ENCODE measurements at places on chromosomes 6 and 20.
A peak's percentile ranks its signal among the peaks of the same experiment; 100 is the strongest.

GRCh38 chr6:30775104-30775503, 30.8 kb upstream of the IER3 start:
- no peak for DNase-seq

- no peak for DNase-seq
These were observed 52.6 kb downstream of the COL19A1 start for GRCh38 chr6:69918813-69919475.

GRCh38 chr6:74991573-74992332, 214.1 kb downstream of the COL12A1 start:
- no peak for DNase-seq

- DNase-seq = no peak
These were observed 656.7 kb upstream of the ID4 start for GRCh38 chr6:19180348-19181072.

DNA sequence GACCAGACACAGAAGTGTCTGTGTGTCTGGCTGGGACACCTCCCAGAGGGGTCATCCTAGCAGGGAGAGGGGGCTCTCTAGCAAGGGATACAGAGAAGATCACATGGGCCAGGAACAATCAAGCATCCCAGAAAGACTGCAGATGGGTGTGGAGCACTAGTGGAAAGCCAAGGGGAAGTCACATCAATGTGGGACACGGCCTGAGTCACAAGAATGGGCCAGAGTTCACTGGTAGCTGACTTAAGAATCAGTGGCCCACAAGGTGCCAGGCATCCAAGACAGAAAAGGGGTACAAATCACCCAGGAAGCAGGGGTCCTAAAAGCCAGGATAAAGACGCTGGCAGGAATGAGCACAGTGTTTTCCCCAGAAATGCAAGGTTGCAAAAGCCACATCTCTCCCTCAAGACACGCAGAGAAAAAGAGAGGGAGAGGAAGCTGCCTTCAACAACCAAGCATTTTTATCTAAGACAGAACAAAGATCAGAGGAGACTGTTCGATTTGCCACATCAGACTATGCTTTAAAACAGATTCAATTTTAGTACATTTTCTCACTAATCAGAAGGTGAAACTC, 113.6 kb upstream of the DST start:
- DNase-seq = no peak

- peak; percentile 43 for DNase-seq
These were observed 91.9 kb upstream of the CCDC28A start for GRCh38 chr6:138681627-138682026.

DNA sequence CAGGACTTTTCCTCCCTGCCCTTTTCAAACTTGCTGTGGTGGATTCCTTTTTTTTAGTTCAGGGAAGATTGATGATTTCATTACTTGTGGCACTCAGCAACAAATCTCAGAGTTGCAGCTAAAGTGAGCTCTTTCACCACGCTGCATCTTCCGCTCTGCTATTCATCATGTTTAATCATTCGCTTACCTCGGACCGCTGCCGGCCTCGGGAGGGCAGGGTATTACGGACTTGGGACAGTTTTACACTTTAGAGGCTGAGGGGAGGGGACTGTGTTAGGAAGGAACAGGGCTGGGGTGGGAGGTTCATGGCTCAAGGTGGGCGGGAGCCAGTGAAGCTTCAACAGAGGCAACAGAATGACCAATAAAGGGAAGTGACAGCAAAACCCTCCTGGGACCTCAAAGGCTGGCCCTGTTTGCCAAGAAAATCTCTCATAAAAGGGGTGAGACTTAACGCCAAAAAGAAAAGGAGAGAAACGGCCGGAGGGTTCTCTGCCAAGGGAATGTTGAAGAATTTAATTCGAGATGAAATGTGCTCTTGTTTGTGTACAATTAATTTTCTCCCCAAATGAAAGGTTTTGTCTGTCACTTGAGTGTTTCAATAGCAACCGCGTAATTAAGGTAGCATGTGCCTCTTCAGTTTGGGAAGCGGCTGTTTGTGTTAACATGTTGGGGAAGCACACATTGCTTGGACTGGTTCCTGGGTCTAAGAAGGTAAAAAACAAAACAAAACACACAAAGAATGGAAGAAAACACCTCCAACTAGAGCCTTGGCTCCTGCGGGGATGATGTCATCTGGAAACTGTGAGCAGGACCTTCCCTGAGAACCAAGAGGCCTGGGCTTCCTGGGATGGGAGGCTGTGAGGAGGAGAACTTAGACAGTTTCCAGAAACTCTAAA, 72.5 kb upstream of the SULF2 start:
- DNase-seq = no peak

GRCh38 chr6:13292774-13293173, 35.6 kb downstream of the TBC1D7 start:
- DNase-seq = no peak

GRCh38 chr6:101489456-101489855, 95.9 kb downstream of the GRIK2 start:
- DNase-seq = no peak

DNA sequence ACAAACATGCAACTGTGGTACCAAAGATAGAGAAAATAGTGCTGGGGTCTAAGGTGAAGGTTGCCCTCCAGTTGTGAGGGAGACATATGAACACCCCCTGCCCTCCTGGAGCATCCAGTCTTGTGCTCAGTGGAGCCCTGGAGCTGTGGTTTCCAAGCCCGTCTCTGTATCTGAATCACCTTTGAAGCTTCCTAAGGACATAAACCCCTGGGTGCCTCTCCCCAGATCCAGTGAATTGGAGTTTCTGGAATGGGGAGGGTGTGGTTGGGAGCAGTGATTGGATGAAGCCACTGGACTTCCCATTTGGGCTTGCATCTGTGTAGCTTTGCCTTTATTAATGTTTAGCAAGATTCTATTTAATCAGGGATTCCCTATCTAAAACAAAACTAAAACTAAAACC, 22.4 kb upstream of the E2F3 start:
- DNase-seq = no peak

- DNase-seq = no peak
These were observed 166.3 kb upstream of the EEF1E1 start for GRCh38 chr6:8268606-8269005.

- DNase-seq = no peak
These were observed 289.7 kb downstream of the UTRN start for GRCh38 chr6:144574796-144575195.

- DNase-seq = no peak
These were observed 440.0 kb upstream of the NOX3 start for GRCh38 chr6:155895641-155896040.

GRCh38 chr6:132952031-132952867, 137.9 kb downstream of the RPS12 start:
- no peak for DNase-seq

DNA sequence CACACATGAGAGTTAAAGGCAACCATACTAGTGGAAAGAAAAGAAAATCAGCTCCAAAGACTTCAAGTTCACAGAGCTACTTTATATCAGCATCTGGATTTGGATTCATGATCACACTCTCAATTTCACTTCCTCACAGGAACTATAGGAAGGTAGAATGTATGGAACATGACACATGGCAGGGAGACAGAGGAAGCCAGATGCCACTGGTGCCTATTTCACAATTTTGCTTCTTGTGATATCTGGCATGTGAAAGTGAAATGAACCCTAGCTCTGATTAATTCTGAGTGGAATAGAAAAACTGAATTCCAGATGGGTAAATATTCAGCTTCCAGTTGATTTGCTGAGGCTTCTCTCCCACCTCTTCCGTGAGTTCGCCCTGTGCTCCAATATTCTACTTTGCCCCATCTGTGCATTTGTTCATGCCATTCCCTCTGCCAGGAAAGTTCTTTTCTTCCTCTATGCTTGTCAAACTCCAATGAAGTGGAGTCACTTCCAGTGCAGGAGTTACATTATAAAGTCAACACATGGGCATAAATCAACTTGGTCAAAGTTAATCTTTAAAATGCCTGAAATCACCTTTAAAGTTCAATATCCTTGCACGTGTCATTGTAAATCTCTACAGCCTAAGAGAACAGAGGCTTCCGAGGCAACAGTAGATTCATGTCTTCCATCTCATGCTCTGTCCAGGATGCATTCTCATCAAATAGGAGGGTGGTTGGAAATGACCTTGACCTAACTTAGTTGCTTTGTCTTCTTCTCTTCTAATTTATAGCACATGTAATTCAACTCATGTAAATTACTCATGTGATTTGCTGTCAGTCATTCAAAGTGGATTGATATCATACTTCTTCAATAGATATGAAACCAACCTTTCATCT, 275.3 kb downstream of the HIVEP2 start:
- DNase-seq = no peak

- DNase-seq = peak; percentile 65
These were observed 21.1 kb downstream of the PNPLA1 start for GRCh38 chr6:36290668-36291620.

GRCh38 chr6:51398064-51398705, 579.5 kb downstream of the TFAP2B start:
- no peak for DNase-seq

DNA sequence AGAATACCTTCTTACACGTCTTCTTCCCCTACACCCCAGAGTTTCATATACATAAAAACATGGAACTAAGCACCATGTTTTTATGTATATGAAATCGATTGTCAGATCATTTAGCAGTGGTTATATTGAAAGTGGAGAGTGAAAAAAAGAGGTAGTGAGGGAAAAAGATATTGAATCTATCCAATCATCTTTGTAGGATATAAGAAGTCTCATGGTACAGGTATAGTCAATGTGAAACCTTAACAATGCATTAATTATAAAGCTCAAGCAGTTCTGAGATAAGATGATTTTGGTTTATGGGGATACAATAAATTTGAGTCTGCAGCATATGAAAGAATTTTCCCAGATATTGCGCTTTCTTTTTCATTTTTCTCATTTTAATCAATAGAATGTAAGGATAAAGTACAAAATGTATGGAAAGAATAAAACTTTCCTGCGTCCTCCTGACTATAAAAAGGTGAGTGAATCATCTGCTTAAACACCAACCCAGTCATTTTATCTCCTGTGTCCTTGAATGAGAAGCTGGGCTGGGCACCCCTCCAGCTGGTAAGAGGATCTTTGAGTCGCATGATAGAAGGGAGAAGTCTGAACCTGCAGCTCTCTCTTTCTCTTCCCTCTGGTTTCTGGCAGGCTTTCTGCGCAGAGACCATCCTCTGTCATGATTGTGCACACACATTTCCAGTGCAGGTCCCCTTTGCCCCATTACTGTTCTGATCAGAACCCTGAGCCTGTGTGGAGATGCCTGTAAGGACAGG, 28.1 kb upstream of the AKIRIN2 start:
- DNase-seq = peak; percentile 56

DNA sequence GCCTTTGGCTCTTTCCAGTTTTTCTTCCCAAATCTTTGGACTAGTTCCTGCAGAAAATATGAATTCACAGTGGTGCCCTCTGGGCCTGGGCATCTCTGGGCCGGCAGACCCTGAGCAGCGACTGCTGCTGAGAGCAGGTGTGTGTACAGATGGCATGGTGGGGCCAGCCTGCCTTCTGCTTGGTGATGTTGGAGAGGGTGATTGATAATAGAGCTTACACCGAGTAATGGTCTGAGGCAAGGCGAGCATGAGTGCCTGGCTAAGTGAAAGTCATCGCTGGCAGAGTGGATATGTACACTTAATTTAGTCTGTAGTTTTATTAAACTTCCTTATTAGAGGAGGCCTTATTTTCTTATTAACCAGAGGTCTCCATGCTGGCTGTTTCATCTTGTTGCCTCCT, 156.9 kb downstream of the CDKAL1 start:
- DNase-seq = no peak

- no peak for DNase-seq
These were observed 129.2 kb upstream of the PCSK2 start for GRCh38 chr20:17097603-17098002.

GRCh38 chr6:107845777-107846176, 21.7 kb upstream of the SCML4 start:
- DNase-seq = no peak

DNA sequence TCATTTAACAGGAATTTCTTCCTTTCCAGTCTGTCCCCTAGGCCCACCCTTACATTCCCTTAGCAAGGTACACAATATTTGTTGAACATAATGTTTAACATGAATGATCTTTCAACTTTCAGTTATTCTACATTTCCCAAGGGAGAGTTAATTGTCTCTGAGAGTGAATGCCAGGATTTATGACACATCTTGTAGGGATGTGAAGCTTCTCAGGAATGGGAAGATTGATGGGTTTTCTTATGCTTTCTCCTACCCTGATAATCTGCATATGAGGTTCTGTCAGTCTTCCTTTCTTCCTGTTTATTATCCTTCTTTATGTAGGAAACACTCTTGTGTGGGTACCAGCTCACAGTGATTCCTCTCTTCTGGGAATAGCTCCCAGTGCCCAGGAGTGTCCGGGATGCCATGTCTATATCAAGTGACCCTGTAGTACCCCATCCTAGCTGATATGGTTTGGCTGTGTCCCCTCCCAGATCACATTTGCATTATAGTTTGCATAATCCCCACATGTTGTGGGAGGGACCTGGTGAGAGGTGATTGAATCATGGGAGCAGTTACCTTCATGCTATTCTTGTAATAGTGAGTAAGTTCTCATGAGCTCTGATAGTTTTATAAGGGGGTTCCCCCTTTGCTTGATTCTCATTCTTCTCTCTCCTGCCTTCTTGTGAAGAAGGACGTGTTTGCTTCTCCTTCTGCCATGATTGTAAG, 7.1 kb upstream of the FYN start:
- DNase-seq = no peak

GRCh38 chr6:105794870-105795269, 291.3 kb upstream of the PRDM1 start:
- DNase-seq = no peak

- DNase-seq = peak; percentile 45
These were observed 250.9 kb downstream of the HIVEP2 start for GRCh38 chr6:142694054-142694453.

DNA sequence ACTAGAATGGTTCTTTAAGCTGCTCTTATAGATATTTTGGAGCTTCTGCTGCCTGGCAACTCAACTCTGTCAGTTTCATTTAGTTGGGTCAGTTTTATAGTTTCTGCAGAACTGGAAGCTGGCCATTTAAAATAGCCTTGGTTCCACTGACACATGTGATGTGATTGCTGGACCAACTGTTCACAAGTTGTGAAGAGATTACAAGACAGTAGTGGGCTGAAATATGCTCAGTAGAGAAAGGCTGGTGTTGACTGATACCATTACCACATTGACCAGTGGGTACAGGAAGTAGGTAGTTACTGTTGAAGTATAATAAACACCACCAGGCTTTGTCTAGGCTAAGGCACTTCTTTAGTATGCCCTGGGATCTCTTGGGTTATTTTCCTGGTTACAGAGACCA, 39.0 kb downstream of the BCKDHB start:
- DNase-seq = peak; percentile 67

DNA sequence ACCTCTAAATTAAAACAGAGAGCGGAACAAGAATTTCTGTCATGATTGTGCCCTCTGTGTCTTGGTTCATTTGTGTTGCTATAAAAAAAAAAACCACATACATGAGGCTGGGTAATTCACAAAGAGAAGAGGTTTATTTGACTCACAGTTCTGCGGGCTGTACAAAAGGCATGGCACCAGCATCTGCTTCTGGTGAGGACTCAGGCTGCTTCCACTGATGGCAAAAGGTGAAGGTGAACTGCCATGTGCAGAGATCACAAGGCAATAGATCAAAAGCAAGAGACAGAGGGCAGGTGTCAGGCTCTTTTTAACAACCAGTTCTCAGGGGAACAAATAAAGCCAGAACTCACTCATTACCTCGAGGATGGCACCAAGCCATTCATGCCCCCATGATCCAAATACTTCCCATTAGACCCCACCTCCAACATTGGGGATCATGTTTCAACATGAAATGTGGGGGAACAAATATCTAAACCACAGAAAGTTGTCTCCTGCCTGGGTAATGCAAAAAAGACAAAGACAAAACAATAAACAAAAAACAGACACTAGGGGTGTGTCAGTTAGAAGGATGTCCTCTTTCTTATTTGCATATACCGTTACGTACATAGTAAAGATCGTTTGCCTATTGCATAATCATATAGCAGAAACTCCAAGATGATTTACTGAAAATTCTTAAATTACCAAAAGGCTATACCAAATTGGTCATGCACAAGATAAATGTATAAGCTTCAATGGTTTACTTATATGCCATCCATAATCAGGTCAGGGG, 17.0 kb downstream of the SERPINB9 start:
- no peak for DNase-seq
